ENCODE measurements at places on chromosomes 12 and 14.

DNA sequence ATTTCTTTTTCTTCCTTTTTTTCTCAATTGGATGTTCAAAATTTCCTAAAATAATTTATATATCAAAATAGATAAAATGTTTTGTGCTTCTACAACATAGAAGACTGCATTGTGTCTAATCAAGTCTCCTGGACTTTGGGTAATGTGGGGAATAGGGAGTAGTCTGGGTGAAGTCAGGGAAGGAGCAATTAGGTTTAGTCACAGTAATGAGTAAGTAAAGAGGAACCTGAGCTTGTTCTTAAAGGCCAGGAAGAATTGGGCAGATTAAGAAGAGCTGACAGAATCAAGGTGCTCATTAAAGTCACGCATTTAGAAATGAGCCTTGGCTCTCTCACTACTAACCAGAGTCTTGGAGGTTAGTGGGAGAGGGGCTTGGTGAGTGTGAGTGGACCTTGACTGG lies 233.3 kb upstream of the SSTR1 start:
- no peak for DNase-seq

DNA sequence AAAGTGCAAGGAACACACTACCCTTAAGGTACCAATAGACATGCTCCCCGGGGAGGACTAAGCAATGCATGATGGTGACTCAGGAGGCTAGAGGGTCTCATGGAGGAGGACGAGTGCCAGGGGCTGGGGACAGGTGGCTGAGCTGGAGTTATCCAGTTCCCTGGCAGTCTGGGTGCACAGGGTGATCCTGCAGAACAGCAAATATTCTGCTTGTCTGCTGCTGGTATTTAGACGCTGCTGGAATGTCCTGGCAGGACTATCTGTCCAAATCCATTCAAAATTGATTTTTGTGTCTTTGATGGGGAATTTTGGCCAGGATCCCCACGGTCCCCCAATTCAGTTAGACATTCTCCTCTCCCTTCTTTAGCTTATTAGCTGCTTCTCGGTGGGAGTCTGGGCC lies 138.7 kb downstream of the C12orf75 start:
- no peak for DNase-seq

DNA sequence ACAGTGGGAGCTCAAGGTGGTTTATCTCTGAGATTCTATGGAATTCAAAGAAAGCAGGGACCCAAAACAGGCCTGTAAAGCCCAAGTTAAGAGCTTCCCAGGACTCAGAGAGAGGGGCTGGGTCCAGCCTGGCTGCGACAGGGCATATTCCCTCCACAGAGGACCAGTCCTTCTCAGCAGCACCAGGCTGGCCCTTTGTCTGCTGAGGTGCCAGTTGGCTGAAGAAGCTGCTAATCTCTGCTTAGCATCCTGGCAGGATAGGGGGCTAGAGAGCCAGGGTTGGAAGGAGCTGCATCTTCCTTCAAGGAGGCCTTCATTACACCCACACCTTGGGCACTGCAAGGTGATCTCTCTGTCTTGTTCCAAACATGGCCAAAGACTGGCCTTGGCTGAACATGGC lies 68.3 kb upstream of the TUNAR start:
- no peak for DNase-seq

DNA sequence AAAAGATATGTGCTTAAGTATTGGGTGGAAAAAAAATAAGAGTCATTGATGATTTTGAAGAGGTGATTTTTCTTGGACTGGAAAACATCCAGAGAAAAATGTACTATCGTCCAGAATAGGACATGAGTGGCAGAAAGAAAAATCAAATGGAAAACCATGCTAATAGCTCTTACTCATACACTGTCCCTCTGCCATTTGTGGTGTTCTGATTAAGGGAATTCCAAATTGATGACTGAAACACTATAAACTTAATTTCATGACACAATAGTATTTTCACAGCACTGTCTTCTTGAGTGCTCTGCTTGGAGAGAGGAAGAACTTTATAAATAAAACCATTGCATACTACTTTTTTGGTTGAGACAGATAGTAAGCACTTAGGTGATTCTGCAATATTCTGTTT lies 72.4 kb downstream of the USP15 start:
- no peak for DNase-seq

DNA sequence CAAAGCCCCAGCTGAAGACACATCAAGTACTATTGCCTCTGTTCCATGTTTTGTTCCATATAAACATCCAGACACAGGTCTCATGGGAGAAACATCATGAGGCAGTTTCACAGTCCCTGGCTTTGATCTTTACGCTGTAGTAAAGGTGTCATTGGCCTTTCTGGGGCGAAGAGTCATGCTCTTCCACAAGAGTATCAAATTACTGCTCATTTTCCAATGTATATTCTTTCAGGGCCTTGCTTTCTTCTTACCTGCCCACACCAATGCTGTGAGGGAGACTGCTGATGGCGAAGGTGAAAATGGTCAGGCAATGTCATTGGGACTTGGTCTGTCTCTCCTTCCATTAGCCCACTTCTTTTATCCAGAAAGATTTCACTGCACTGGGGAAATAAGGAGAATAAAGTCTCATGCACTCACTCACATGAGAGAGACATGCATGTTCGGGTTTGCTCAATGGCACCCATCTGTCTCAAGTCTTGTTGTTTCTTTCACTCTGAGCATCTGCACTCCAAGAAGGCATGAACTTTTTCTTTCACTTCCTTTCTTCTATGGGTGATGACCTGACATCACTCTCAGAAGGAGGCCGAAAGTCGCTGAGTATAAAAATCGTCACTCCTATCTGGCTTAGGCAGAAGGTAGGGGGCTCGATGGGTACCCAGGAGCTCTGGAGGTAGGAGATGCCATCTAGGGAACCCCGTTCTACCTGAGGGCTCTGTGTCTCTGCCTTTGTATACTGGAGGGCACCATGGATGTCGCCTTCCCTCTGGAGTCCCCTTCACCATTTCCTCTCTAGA lies 1.3 kb upstream of the JDP2 start:
- DNase-seq, result no peak

DNA sequence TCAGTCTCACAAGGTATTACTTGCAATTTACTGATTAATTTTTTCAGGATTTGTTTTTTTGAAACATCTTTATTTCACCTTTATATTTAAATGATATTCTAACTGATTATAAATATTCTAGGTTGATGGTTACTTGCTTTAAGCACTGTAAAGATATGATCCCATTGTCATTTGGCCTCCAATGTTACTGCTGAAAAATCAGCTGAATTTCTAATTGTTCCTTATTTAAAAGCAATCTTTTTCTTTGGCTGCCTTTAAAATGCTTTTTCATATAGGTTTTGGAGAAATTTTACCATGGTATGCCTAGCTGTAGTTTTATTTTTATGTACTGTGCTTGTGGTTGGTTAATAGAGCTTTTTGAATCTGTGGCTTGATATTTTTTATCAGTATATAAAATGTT lies 275.6 kb upstream of the PPFIA2 start:
- no peak for DNase-seq

DNA sequence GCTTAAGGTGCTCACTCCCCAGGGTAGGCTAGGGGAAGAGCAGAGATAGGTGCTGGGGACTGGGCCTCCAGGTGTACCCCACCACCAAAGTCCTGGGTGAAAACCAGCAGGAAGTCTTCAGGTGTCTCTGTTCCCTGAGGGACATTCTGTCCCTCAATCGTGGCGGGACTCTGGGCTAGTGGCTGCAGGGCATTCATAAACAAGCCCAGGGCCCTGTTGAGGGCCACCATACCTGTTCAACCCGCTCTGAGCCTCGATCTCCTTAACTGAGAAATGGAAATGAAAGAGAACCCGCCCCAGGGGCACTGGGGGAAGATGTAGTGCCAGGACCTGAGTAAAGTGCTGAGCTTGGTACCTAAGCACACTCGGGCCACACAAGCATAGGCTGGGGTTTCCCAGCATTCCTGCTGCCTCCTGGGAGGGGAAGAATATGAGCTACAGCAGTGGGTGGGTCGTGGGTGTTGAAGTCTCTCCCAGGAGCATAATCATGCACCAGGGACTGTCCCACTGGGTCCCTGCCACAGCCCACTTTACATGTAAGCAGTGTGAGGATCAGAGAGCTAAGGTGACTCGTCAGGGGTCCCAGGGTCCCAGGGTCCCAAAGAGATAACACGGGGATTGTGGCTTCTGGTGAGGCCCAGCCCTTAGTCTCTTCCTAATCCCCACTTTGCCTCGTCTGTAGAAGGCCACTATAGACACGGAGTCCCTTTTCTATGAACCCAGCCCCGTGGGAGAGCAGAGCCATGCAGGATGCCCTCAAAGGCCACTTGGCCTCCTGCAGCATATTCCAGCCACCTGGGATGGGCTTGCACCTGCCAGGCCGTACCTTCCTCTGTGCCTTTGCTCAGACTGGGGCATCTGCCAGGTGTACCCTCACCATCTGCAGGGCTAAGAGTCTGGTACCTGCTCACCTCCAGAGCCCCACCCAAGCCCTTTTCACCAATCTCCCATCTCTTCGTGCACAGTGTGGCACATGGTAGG lies 14.4 kb downstream of the FAM222A start:
- DNase-seq, result no peak

DNA sequence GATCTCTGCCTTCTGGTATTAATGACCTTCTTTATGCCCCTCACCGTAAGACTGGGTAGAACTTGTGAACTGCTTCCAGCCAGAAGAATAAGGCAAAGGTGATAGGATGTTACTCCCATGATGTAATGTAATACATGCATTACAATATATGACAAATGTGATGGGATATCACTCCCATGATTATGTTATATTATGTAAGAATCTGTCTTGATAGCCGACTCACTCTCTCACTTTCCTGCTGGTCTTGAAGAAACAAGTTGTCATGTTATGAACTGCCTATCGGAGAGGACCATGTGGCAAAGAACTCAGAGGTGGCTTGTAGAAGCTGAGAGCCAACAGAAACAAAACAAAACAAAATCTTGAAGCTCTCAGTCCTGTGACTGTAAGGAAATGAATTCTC lies 30.6 kb upstream of the OSBPL8 start:
- no peak for DNase-seq

DNA sequence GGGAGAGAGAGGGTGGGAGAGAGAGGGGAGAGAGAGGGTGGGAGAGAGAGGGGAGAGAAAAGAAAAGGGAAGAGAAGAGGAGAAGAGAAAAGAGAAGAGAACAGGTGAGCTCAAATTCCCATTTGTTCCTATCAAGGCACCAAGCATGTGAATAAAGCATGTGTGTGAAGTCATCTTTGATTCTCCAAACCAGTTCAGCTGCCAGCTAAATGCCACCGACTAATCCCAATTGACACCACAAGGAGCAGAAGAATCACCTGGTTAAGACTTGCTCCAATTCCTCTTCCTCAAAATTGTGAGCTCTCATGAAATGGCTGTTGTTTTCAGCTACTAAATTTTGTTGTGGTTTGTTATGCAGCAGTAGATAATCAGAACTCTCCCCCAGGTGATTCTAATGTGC lies 188.9 kb downstream of the TMX1 start:
- DNase-seq, result no peak

All from NCI-H1694 treated with DMSO at 0.1 percent for 48 hours (cell line).